M059J (cell line): ENCODE measurements at places on chromosomes 5 and 9. TPM values are rescaled to one million over a fixed set of nuclear protein-coding genes. Genes with fewer than 3 reads are reported as not detected.

DNA sequence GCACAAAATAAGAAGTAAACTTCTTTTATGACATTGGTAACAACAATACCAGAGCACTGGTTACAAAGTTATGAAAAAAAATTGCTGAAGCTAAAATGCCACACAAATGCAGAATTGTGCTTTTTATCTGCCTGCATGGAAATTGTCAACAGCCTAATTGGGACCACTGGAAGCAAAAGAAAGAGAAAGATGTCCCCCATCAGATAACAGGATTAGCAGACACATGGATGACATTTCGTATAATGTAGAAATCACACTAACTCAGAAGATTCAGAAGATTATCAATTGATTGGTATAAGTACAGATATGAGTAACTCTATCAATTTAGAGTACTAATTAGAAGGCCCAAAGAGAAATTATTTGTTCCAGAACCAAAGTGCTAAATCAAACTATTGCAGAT, 19.1 kb upstream of the FRMD3 start:
- no peak for DNase-seq

DNA sequence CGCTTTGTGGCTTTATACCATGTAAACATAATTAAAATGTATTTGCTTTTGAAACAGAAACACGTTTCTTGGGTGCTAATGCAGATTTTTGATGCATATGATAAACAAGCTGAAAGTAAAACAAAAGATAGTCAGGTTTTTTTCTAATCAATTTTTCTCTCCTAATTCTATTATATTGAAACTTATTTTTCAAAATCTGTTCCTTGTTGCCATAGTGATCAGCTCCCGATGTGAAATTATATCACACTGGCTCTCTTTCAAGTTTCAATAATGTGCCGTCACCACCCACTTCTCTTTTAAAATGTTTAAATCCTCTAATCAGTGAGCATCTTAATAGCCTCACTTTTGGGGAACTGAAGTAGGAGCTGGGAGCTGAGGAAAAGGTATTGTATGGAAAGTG, 36.4 kb upstream of the DAPK1 start:
- no peak for DNase-seq

GRCh38 chr9:4095484-4095883, 204.4 kb downstream of the GLIS3 start:
- no peak for DNase-seq

DCTN3 gene
- 159 and 180 TPM in 2 replicates for total RNA-seq

CEL gene
- total RNA-seq: 0.17 and 0.39 TPM in 2 replicates

ACTBL2 gene
- total RNA-seq: 9.3 and 12.9 TPM in 2 replicates
